ENCODE measurements at places on chromosomes 1 and 21.

- DNase-seq, result no peak
Measured at GRCh38 chr1:117793413-117793812, 136.0 kb downstream of the GDAP2 start.

- DNase-seq, result no peak
Measured at GRCh38 chr1:32125313-32125712, 17.5 kb downstream of the KPNA6 start.

DNA sequence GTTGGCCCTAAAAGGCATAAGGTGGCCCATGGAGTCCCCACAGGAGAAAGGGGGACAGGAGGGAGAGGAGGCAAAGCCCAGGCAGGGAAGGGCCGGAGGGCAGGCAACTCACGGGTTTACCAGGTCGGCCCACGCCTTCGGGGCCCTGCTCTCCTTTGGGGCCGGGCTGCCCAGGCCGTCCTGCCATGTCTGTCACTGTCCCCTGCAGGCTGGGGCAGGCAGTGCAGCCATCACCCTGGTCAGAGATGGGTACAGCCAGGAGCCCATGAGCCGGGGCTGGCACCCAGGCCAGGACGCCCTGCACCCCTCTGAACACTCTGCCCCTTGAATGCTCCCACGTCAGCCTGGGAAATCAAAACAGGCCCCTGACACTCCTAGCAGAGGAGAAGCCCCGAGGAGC is 19.8 kb downstream of the COL16A1 start:
- no peak for DNase-seq

- no peak for DNase-seq
Measured at GRCh38 chr1:178898401-178898800, 27.5 kb upstream of the ANGPTL1 start.

- no peak for DNase-seq
Measured at GRCh38 chr1:27074175-27074780, 61.6 kb upstream of the TENT5B start.

DNA sequence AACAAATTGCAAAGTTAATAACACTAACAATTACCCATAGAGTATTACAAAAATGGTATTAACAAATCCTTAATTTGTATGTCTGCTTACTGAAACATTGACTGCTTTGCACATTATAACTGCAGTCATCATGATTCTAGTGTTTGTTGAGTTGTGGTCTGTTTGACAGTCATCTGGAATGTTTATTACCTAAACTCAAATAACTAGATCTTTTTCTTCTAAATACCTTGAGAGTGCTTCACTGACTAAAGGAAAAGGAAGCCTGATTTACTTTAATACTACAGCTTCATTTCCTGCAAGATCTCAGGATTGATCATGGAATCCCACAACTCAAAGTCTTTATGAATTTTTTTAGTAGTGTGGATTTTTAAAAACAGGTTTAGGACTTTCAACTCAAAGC is 70.0 kb downstream of the HMCN1 start:
- DNase-seq, result no peak

DNA sequence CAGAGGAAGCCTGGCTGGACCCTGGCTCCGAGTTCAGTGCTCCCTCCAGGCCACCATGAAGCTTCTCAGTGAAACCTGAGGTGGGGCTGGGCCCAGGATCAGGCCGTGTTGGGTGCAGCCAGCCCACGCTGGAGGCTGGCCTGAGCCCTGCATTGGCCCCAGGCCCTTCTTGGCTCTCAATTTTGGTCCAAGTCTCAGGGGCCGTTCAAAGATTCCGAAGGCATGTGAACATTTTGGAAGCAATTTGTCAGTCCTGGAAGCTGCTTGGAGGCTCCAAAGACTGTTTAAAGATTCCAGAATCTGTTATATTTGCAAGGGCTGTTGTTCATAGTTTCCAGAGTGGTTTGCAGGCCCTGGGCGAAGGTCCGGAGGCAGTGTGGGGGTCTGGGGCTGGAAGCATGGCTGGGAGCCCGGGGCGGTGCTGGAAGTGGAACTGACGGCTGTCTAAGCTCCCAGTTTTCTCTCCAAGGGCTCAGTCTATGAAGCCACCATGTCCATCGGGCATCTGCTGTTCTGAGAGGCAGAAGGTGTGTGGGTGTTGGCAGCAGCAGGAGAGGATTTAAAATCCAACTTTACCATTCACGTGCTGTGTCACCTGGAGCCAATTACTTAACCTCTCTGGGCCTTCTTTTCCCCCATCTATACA is 104.9 kb downstream of the EPHB2 start:
- no peak for DNase-seq

DNA sequence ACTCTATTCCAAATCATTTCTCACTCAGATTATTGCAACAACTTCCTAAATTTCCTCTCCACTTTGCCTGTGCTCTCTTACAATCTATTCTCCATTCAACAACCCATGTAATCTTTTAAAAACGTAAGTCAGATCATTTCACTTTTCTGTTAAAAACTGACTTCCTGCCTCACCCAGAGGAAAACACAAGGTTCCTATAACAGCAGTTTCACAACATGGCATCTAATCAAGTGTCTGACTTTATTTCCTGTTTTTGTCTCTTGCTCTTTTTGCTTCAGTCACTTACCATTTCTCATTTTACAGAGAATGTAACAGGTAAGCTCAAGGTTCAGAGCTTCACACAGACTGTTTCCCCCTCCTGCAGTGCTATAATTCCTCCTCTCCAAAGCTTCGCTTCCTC is 560.7 kb downstream of the LRRIQ3 start:
- no peak for DNase-seq

- no peak for DNase-seq
Measured at GRCh38 chr1:23394684-23395083, 25.0 kb upstream of the ZNF436 start.

DNA sequence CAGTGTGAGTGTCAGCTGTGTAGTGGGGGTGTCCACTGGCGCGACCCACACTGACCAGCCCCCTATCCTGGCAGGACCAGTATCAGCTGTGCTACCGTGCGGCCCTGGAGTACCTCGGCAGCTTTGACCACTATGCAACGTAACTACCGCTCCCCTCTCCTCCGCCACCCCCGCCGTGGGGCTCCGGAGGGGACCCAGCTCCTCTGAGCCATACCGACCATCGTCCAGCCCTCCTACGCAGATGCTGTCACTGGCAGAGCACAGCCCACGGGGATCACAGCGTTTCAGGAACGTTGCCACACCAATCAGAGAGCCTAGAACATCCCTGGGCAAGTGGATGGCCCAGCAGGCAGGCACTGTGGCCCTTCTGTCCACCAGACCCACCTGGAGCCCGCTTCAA is 28.1 kb upstream of the KDM4A start:
- no peak for DNase-seq
